Activated T-helper 1 cell treated with anti-CD3 and anti-CD28 coated beads, Interleukin-2, amount 50 U/mL, for 16 hours (primary cell): ENCODE measurements at places on chromosomes 5 and 9.

DNA sequence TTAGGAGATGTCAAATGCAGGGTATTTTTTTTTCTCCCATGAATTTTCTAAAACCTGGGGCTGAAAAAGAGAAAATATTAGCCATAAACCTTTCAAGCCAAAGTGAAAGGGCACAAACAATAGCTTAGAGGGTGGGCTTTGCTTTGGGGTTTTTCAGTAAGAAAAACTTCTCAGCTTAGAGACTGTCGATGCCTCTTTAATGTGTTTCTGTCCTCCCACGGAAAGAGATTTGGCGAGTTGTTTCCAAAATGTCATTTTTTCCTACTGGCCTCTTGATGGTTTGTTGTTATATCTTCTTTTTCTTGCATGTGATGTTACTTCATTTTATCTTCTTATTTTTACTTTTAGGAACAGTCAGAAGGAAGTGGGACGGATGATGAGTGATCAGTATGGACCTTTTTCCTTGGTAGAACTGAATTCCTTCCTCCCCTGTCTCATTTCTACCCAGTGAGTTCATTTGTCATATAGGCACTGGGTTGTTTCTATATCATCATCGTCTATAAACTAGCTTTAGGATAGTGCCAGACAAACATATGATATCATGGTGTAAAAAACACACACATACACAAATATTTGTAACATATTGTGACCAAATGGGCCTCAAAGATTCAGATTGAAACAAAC, 177.3 kb downstream of the SMARCA2 start:
- DNase-seq: no peak

DNA sequence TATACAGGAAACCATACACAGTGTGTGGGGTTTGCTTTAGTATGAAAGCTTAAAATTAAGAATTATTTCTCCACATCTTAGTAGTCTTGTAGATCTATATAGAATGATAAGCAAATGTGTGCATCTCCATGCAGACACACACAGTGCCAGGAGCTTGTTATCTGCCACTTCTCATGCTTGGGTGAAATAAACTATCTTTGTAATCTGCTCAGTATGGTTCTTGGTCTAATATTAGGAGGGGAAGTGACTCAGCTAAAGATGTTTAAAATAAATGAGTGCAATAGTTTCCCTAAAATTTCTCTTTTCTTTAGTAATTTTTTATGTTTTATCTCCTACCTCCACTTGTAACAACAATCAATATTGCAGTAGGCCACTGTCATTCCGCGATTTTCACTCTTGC, 689.6 kb downstream of the TAF11L14 start:
- no peak for DNase-seq

GRCh38 chr5:38808666-38809343, 37.0 kb upstream of the OSMR start:
- no peak for DNase-seq

DNA sequence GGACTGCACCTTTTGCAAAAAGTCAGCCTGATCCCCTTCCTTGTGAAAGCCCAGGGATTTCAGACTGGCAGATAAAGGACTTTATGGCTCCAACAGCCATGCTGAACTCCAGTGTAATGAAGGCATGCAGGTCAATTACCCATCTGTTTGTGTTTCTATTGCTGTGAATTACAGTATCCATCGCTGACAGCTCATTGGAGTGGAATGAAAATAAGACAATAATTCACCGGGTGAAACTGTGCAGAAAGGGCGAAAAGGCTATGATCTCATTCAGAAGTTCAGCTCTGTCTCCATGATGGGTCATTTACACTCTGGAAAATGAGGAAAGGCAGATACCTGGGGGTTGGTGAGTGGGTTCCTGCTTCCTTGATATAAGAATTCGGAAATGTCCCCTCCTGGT, 148.0 kb downstream of the BRINP1 start:
- DNase-seq: no peak

GRCh38 chr5:150112201-150113046, 26.1 kb upstream of the CSF1R start:
- no peak for DNase-seq

DNA sequence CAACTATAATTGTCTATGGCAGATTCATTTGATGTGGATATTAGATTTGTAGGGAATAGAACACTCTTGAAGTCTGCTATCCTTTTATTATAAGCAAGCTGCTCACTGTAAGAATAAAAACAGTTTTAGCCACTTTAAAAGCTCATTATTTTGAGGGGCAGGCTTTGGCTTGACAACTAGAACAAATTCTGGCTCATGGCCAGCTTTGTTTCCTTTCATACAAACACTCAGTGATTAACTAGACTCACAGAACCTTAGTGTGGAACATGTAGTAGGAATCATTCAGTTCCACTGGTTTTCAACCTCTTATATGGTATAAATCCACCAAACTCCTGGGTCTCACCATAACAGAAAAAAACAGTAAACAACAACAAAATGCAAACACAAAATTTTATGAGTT, 27.4 kb upstream of the CEP120 start:
- DNase-seq: no peak

- DNase-seq: no peak
Measured at GRCh38 chr5:88888291-88888690, 5.3 kb upstream of the MEF2C start.

DNA sequence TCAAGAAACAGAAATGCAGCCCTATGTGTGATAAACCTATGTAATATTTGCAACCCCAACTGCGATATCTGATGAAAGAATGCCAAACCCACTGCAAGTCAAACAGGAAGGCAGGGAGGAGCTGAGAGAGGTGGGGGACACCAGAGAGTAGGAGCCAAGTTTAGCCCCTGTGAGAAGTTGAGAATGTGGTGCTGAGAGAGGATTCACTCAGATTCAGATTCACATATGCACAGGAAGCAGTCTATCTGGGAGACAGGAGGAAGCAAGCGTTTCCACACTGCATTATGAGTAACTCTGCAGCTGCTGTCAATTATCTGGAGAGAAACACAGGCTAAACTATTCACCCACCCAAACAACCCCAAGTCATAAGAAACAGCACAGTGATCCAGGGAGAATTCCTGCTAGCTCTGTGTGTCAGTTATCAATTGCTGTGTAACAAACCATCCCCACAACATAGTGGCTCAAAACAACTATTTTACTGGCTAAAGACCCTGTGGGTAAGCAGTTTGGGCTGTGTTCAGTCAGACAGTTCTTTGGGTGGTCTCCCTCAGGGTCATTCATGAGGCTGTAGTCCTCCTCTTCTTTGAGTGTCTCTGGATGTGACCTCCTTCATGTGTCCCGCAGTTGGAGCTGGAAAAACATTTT, 161.9 kb upstream of the RAI14 start:
- DNase-seq: no peak

GRCh38 chr5:168734620-168735300, 155.6 kb upstream of the PANK3 start:
- no peak for DNase-seq

- no peak for DNase-seq
Measured at GRCh38 chr9:137417161-137418021, 5.6 kb downstream of the EXD3 start.

DNA sequence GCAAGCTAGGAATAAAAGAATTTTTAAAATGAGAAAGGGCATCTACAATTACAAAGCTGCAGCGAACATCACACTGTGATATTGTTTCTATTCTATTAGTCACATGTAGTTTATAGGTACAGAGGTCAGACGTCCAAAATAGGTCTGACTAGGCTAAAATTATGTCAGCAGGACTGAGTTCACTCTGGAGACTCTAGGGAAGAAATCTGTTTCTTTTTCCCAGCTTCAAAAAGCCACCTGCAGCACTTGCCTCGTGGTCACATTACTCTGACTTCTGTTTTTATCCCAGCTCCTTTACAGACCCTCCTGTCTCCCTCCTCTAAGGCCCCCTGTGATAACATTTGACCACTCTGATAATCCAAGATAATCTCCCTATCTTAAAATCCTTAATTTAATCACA, 5.1 kb upstream of the CKS2 start:
- DNase-seq: no peak

DNA sequence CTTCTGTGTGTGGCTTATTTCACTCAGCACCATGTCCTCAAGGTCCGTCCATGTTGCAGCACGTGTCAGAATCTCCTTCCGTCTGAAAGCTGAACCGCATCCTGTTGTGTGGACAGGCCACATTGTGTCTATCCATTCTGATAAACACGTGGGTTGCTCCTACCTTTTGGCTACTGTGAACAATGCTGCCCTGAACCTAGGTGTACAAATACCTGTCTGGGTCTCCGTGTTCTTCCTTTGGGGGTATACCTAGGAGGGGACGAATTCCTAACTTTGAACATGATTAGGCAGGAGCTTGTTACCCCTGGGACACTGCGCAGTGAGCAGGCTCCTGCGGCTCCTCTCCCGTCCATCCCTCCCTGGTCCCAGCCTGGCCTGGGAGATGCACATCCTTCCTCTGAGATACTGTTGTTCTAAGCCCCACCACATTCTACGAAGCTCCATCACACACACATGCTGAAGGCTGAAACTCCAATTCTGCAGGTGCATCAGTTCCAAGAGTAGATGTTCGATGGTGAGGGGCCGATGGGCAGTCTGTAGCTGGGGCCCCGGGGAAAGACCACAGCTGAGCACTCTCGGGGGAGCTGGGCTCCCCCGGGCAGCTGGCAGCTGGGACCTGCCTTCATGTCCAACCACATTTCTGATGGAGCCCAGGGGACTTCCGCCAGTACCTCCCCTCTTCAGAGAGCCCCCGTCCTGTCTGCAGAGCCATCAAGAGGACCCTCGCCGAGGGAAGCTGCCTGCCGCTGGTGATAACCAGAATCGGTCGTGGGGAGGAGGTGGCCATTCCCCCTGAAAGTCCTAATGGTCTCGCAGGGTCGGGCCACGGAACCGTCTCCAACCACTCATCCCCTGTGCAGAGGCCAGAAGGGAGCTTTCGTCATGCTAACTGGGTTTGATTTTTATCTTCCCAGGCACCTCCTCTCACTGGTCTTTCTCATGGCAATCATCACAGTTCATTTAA, 120.9 kb downstream of the COL23A1 start:
- no peak for DNase-seq
